ENCODE measurements at places on chromosomes 13 and 19.

DNA sequence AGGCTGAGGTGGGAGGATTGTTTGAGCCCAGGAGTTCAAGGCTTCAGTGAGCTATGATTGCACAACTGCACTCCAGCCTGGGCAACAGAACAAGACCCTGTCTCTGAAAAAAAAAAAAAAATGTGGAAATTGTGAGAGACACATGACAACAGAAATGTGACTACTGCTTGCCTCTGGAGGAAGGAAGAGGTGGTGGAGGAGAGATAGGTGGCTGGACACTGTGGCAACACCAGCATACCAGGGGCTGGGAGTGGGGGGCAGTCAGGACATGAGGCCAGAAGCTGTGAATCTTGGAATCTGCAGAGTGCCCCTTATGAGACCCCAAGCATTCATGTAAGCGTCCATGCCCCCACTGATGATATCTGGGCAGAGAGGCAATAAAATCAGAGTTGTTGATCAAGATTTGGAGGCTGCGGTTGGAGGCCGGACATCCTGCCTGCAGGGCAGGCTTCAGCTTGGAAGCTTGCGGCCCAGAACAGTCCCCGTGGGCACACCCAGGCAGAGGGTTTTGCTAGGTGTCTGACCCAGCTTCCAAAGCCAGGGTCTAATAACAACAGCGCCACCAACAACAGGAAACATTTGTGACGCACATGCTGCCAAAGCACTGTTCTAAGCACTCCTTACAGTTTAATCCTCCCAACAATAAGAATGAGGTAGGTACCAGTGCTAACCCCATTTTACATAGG is 16.9 kb downstream of the FAM187B start:
- DNase-seq, result no peak

GRCh38 chr13:27600711-27601110 is 19.6 kb downstream of the LNX2 start:
- DNase-seq, result no peak

DNA sequence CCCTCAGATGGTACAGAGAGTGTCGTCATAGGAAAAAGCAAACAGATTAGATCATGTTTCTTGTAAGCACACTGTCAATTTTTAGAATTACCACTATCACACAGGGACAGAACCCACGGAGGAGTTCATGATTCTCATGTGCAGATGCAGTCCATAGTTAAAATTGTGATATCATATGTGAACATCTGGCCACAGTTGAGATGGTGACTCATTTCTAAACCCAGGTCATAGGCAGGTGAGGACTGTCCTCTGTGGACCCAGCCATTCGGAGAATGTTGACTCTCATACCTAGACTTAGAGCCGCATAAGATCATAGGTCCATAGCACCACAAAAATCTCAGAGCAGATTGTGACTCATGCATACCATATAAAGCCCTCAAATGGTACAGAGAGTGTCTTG is 17.8 kb upstream of the ZNF730 start:
- no peak for DNase-seq

DNA sequence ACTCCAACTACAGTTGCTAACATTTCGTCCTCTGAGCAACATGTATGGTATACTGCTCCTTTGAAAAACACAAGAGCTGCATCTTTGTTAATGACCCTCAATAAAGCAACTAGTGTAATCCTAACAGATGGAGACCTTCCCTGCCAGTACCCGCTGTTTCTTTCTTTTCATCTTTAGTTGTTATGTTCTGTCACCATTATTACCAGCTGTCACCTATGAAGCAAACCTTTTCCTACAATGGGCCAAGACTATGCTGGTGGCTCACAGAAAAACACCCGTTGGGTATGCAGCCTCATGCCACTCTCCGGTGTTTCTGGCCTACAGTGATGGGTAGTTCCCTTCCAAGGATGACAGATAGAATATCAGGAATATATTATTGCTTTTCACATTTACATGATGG is 29.7 kb upstream of the CYSLTR2 start:
- DNase-seq, result no peak

DNA sequence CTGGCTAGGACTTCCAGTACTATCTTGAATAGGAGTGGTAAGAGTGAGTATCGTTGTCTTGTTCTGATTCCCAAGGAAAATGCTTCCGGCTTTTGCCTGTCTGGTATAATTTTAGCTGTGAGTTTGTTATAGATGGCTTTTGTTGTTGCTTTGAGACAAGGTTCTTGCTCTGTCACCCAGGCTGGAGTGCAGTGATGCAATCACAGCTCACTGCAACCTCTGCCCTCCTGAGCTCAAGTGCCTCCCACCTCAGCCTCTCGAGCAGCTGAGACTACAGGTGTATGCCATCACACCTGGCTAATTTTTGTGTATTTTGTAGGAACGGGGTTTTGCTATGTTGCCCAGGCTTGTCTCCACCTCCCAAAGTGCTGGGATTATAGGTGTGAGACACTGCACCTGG is 6.1 kb upstream of the ZNF543 start:
- DNase-seq, result no peak

GRCh38 chr19:28949535-28949934 is 263.4 kb downstream of the UQCRFS1 start:
- no peak for DNase-seq

DNA sequence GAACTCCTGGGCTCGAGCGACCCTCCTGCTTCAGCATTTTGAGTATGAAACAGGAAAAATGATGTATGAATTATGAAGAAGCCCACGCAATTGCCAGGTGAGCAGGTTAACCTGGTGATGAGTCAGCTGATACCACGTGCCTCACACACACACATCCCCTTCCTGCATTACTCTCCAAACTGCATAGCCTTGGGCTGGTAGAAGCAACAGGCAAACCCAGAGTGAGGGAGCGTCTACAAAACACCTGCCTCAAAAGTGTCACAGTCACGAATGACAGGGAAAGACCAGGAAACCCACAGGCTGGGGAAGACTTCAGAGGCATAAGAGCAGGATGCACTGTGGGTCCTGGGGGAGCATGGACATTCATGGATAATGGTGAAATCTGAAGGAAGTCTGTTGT is 192.8 kb upstream of the IRS2 start:
- DNase-seq, result no peak

DNA sequence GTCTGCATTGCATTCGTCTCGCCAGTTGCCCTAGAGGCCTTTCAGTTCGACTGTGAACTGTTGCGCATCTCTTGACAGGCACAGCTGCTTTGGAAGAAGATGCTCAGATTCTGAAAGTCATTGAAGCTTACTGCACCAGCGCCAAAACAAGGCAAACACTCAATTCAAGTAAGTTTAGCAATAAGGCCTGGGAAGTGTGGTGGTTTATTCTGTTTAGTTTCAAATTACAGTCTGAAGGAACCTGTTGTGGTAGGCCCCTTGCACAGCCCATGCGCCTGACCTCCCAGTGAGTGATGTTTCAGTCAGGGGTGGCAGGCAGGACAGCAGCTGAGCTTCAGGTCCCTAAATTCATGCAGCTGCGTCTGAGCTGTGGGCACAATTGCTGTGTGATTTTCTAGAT is 32.2 kb upstream of the TEX29 start:
- DNase-seq, result no peak

- no peak for DNase-seq
These were observed 169.5 kb upstream of the UBL3 start for GRCh38 chr13:30019648-30020626.

- DNase-seq, result no peak
These were observed 100.6 kb upstream of the FRY start for GRCh38 chr13:31930901-31931522.

DNA sequence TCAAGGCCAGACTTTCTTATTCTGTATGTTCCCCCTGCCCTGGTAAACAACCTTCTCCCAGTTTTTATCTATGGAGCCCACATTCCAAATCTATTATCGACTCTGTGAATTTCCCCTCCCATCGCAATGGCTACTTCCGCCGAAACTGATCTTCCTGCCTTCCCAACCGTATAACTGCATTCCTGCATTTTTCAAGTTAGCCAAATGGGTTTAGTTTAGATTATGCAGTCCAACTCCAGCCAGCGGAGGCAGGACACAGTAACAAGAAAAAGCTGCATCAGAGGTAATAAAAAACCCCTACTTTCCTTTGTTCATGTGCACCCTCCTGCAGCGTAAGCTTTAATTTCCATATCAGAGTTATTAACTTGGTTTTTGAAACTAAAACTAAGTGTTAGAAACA is 112.2 kb upstream of the ZNF91 start:
- DNase-seq, result no peak
